ENCODE measurements at places on chromosomes 4 and X.

DNA sequence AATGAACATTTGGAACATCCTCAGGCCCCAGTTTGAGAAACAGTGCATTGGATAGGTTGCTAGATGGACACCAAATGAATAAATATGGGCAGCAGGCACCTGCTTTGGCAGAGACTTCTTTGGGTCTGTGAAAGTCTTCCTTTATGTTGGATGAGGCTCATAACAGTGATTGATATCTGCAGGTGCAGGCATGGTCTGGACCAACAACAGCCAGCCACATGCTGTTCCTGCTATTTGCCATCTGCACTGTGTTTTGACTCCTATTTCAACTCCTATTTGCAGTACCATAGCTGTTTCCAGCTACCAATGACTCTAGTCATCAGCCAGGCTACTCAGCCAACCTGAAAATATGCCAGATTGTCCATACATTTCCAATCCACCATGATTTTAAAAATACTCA, 60.9 kb downstream of the ANAPC4 start:
- DNase-seq: no peak

- no peak for DNase-seq
Observed at GRCh38 chrX:20967725-20968124, 406.5 kb upstream of the CNKSR2 start.

DNA sequence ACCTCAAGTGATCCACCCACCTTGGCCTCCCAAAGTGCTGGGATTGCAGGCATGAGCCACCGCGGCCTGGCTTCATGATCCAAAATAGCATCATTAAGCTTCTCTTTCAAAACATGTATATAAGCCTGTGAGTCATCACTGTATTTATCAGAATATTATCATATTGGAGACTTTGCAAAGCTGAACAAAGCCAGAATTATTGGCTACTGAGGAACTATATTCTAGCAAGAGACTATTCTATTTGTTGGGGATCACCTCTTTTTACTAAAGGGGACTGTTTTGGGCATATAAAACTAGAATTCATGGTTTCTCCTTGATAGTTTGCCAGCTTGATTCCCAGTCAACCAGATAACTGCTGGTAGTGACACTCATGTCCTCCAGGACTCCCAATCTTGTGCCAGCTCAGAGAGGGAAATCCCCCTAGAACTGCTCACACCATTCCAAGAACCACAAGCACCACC, 40.1 kb downstream of the TET2 start:
- peak; percentile 51 for DNase-seq

GRCh38 chrX:3695536-3695935, 17.9 kb downstream of the PRKX start:
- peak; percentile 27 for DNase-seq

GRCh38 chr4:41934514-41934900, 722 bp upstream of the TMEM33 start:
- DNase-seq: peak; percentile 84

DNA sequence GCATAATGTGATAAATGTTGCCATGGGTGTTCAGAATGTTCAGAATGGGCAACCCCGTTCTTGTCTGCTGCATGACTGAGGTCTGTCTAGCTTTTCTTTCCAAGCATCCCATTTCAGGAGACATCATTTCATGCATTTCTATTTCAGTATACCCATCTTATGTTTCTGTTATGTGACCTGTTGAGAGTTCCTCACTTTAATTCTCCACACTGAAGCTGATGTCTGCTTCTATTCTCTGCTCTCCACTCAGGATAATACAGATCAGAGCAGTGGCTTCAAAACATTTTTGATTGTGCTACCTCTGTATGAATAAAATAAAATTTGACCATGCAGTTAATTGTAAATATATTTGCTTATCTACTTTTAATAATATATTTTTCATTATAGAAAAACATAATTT, 398.6 kb downstream of the ARHGAP24 start:
- DNase-seq: no peak

GRCh38 chr4:20652226-20652885, 47.9 kb upstream of the PACRGL start:
- peak; percentile 6 for DNase-seq

- DNase-seq: peak; percentile 0
Observed at GRCh38 chrX:94058728-94059382, 384.8 kb downstream of the FAM133A start.

- no peak for DNase-seq
Observed at GRCh38 chr4:140602714-140603113, 34.0 kb upstream of the UCP1 start.

DNA sequence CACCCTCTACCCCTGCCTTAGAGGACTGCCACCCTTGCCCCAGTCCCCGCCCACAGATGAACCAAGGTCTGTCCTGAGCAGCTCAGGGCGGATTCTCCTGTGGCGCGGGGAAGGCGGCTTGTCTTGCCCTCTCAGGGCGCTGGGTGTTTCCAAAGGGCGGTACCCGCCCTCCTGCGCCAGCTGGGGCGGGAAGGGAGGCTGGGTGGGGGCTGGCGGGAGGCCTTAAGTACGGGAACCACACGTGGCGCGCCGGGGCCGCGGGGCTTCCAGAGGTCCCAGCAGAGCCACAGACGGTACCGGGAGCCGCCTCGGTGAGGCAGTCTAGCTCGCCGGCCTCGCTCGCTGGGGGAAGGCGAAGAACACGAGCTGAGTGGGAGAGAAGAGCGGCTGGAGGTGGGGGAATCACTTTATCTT, 361.1 kb downstream of the MID1IP1 start:
- peak; percentile 50 for DNase-seq

GRCh38 chr4:126937846-126938422, 694.8 kb upstream of the INTU start:
- DNase-seq: no peak

DNA sequence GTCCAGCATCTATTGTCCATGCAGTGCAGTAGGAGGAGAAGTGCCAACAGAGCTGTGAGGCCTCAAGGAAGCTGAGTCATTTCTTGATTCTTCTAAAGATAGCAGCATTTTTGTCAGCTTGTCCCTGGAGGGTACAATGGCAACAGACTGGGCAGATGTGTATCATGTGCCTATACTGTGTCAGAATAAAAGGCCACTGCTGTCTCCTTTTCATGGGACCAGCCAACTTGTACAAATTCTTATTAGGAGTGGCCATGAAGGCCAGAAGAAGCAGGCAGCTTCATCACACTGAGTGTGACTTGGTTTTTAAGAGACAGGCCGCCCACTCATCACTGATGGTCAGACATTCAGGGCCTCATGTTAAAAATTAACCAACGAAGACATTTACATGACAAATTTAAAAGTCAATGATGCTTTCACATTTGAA, 185.0 kb upstream of the FAM241A start:
- peak; percentile 72 for DNase-seq

DNA sequence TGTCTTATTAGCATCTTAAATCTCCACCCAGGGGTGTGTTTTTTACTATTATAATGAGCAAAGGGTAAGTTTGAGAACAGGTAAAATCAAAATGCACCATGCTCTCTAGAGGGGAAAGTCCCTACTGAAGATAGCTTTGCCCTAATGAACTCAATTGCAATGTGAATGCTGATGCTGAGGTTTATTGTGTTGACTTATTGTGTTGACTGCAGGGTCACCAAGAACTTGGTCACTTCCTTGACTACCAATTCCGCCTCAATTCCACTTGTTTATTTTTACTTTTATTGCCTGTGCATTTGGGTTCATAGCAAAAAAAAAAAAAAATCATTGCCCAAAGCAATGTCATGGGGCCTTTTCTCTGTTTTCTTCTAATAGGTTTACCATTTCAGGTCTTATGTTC, 67.7 kb upstream of the SRD5A3 start:
- no peak for DNase-seq

DNA sequence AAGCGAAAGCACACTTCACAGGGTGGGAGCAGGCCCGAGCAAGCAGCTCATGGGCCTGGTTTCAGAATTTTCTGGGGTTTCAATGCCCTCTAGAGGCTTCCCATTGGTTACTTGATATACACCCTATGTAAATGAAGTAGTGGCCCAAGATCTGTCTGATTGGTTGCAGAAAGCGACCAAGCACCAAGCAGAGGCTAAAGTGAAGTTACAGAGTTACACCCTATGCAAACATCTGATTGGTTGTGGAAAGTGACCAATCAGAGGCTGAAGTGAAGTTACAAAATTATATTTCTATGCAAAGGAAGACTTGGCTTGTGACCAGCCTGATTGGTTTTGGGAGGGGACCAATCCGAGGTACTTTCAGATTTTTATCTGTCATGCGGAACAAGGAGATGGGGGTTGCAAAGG, 8.2 kb downstream of the FHIP1A start:
- DNase-seq: no peak

- DNase-seq: no peak
Observed at GRCh38 chr4:110769578-110769977, 146.7 kb upstream of the PITX2 start.

DNA sequence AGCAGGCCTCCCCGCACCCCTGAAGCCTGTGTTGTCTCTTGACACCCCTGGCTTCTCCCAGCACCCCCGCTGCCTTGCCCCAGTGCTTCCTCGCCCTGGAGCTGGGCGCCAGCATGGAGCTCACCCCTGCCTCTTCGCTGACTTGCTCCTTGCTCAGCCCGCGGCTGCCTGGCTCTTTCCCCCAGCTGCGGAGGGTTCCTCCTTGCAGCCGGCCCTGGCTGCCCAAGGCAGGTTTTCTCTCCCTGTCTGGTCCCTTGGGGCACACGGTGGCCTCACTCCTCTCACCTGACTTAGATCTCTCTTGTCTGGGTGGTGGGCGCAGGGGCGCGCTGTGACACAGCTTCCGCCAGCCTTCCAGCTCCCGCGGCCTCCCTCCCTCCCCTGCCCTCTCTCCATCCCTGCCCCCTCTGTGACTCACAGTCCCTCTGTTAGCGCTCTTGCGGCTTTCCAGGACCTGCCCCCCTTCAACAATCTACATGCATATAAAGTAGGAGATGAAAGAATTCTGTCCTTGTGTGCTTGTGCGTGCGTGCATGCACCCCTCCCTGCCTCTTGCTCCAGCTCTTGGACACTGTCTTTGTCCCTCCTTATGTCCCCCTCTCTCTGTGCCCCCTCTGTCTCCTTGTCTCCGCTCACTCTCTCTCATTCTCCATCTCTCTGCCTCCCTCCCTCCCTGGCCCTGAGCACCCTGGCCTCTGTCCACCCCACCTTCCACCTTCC, 2.2 kb downstream of the PLXNB3 start:
- DNase-seq: peak; percentile 43

DNA sequence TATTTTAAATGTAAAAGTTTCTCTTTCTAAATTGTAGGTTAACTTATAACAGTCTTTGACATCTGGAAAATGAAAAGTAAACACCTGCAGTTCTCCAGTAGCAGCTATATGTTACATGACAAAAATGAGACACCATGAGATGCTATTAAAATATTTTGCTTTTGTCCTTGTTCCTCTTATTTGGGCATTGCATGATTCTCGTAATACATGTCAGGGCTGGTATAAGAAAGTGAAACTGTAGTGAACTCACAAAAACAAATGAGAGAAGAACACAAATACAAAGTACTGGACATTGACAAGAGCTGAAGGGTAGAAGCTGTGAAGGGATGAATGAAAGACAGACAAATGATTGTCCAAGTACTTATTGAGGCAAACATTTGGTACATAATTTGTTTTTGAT, 9.0 kb downstream of the GK2 start:
- peak; percentile 0 for DNase-seq

DNA sequence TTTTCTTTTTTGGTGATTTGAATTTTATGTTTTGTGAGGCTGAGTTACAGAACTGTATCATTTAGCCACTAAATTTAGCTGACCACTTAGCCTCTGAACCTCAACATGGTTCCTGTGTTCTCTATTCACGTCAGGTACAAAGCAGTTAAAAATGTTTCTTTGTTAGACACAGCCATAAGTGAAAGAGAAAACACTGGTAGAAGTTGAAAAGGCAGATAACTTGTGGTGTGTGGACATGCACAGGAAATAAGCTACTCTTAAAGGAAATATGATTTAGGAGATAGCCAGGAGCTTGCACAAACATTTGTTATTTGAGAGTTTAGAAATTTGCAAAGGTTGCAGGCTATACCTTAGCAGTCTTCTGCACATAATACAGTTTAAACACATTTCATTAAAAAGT, 171.0 kb upstream of the RPS6KA3 start:
- DNase-seq: no peak

GRCh38 chr4:38980903-38981676, 51.1 kb downstream of the TMEM156 start:
- peak; percentile 84 for DNase-seq

- no peak for DNase-seq
Observed at GRCh38 chr4:10808591-10808990, 124.0 kb upstream of the CLNK start.

DNA sequence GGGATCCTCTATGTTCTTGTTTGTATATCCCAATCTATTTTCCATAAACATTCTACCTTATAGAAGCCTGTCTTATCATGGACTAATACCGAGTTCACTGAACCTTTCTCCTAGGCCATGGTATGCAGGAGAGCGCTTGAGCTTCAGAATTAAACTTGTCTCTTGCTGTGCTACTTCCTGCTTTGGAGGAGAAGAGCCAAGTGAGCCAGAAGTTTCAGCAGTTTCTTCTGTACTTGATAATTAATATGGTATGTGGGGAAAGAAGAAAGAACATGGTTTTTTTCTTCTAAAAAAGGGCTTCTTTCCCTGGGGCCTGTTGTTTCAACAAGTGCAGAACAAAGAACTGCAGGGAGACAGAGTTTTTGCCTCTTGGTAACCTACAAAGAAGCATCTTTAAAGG, 172.8 kb downstream of the ATG4A start:
- DNase-seq: no peak

DNA sequence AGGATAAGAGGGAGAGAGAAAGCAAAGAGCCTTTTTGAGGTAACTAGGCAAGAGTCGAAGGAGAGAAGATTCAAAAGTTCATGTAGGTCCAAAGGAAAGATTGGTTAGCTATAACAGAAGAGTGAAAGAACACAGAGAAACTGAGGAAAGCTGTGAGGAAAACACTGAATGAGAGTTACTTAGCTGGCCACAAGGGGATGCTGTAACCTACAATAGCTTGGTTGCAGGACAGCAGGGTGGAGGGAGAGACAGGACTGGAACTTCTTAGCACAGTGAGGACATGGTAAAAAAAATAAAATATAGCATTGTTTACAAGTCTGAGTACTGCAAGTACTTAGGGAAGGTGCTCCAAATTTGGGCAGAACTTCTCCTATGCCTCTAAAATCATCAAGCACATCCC, 48.3 kb downstream of the RAI2 start:
- DNase-seq: no peak

- no peak for DNase-seq
Observed at GRCh38 chr4:127251423-127251822, 381.3 kb upstream of the INTU start.

DNA sequence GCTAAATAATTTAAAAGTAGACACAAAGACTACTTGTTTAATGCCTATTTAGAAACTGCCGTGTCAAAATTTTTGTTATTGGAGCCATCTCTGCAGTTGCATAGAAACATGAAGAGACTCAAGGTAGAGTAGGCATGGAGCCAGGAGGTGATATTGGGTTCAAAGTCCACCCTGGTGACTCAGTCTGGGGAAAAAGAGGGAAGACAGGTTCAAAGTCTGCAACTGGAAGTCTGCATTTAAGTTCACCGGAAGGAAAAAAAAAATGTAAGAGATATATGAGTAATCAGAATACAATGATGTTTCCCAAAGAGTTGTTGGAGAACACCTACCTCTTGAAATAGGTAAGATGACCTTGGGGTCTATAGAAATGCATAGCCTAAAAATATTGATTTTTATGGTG, 67.4 kb upstream of the QRFPR start:
- no peak for DNase-seq

GRCh38 chr4:57074744-57075143, 35.4 kb downstream of the IGFBP7 start:
- peak; percentile 37 for DNase-seq

- peak; percentile 26 for DNase-seq
Observed at GRCh38 chrX:23857363-23857762, 50.4 kb downstream of the APOO start.

GRCh38 chr4:118842055-118842454, 6.1 kb upstream of the SEC24D start:
- no peak for DNase-seq

GRCh38 chr4:99180382-99181070, 36.4 kb upstream of the ADH4 start:
- no peak for DNase-seq
